M059J (cell line): ENCODE measurements at places on chromosomes 6 and 20. TPM values are rescaled to one million over a fixed set of nuclear protein-coding genes. Genes with fewer than 3 reads are reported as not detected.

GRCh38 chr20:18321976-18322950 lies 33.9 kb downstream of the ZNF133 start:
- DNase-seq = no peak

DNA sequence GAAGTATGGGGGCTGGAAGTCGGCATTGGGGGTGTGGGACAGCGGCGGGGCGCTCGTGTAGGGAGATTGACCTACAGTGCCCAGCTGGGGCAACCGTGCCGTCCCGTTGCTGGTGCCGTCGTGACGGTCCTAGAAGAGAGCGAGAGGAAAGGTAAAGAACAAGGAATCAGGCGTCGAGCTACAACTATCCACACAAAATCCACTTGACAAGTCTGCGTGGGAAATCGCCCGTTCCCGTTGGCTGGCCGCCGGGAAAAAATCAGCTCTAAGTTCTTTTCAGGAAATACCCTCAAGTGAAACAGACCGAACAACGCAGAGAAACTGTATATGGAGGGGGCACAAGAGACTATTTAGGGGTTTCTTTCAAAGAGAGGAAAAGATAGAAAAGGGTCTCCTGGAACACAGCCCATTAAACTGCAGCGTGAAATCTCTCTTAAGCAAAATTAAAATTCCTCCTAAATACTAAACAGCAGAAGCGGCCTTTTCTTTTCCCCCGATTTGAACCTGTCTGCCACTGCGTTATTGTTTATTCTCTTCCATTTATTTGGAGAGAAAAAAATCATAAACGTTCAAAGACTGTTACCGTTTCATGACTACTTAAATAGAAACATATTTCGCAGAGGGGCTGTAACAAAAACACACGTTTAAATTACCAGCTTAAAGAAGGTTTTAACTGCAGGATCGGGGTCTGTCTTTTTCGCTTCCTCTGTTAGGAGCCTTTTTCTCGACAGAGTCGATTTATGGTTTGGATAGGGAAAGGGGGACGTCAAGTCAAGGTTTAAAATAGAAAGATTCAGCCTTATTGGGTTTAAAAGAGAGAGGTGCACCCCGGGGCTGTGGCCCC lies 4.4 kb downstream of the TFAP2A start:
- DNase-seq = peak; percentile 55

GRCh38 chr6:23611776-23612381 lies 514.1 kb upstream of the NRSN1 start:
- DNase-seq = no peak

GRCh38 chr6:106094964-106095335 lies 8.8 kb downstream of the PRDM1 start:
- DNase-seq = no peak

- no peak for DNase-seq
Measured at GRCh38 chr20:45958593-45958992, 13.4 kb downstream of the ZNF335 start.

DNA sequence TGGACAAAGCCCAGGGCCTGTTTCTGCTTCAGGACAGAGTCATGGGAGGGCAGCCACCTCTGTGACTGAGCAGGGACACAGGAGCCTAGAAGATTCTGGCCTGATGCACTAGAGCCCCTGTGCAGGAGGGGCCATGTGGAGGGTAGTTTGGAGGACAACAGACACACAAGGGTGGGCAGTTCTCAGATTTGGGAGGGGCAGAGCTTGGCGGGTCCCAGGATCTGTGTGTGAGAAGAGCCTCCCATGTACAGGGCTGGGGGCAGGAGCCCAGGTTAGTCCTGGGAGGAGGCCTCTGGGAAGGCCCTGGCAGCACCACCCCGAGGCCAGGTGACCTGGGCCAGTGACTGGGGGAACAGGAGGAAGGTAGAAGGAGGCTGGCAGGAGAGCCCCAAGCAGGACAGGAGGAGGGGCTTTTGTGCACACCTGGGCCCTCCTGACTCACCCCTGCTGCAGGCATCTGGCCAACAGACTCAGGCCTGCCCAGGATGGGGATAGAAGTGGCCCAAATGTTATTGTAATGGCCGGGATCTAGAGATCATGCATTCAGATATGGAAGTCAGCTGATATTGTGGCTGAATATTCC lies 1.4 kb upstream of the ULBP3 start:
- DNase-seq = no peak

GRCh38 chr6:33076406-33076934 lies 680 bp downstream of the HLA-DPB1 start:
- no peak for DNase-seq

GRCh38 chr6:97282238-97282725 lies 734 bp downstream of the MMS22L start:
- peak; percentile 14 for DNase-seq

GRCh38 chr20:5002077-5002413 lies 735 bp upstream of the SLC23A2 start:
- DNase-seq = no peak

DNA sequence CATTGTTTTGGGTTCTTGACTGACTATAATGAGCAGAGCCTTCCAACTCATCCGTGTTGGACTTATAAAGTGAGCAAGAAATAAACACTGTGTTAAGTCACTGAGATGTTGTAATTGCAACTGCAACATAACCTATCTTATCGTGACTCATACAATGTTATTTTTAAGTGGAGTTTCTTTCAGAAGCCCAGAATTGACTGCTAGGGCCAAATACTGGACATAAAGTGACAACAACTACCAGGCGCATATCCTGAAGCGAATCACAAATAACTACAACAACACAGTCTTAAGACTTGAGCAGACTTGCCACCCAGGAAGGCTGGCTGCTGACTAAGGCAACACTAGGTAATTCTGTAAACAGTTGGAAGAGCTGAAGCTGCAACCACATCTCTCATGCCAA lies 326.6 kb downstream of the COL12A1 start:
- DNase-seq = peak; percentile 89

Gene CDSN
- not detected in 2 replicates for total RNA-seq

Gene PSORS1C1
- 0.15 and 8.3 TPM in 2 replicates for total RNA-seq

Gene MLIP
- not detected in 2 replicates for total RNA-seq

Gene PBOV1
- total RNA-seq = not detected in 2 replicates
